ENCODE measurements at places on chromosomes 16 and 17.

DNA sequence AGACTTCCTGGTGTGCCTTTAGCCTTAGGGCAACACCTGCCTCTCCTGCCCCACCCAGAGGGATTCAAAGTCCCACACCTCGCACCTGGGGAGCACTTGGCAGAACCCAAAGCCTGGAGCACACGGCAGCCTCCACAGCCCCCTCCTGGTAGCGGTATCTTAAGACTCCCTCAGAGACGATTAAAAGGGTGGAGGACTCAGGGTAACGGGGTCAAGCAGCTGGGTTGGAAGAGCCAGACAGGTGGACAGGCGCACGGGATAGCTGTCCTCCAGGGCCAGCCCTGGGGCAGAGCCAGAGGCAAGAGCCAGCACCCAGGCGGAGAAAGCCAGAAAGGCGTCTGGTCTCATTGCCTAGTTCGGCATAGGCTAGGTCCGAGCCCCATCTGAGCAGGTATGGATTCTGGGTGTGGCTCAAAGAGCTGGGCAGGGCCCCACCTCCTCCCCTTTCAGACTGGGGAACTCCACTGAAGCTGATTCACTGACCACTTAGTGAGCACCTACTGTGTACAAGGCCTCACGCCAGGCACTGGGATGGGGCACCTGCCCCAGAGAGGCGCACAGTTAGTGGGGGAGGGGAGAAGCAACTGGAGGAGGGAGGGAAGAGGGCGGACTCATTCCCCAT, 55.0 kb upstream of the MEAK7 start:
- no peaks in the 10 kb centered on the region for H3K27me3 ChIP-seq
- H3K4me1 ChIP-seq, result peaks cover 19% of the 10 kb centered on the region
- H3K36me3 ChIP-seq, result peaks cover 15% of the 10 kb centered on the region
- no peak overlapping the region for H3K4me3 ChIP-seq
- H3K27ac ChIP-seq, result no peak overlapping the region

DNA sequence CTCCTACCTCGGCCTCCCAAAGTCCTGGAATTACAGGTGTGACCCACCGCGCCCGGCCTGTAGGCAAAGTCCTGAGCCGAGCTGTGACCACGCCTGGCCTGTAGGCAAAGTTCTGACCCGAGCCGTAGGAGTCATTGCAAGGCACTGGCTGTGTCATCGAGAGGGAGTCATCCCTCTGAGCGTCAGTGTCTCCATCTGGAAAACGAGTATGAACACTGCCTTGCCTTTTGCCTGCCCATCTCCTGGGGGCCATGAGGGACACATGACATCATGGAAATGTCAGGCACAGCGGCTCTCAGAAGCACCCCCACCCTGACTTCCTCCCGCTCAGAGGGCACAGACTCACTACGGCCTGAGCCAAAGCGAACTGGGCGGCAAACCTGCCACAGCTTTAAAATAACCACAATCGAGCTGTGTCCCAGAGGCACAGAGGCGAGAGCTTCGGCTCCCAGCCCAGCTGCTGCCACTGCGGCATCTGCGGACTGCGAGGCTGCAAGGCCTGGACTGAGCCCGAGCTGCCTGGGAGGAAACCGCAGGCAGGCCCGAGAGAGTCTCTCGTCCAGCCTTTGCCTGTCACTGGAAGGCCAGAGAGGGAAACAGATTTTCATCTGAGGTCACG, 50.8 kb downstream of the RPH3AL start:
- no peak overlapping the region for H3K27ac ChIP-seq
- H3K36me3 ChIP-seq, result no peaks in the 10 kb centered on the region
- DNase-seq, result no peak
- H3K4me3 ChIP-seq, result no peak overlapping the region

- H3K4me1 ChIP-seq, result peaks cover 12% of the 10 kb centered on the region
- no peak overlapping the region for H3K4me3 ChIP-seq
- peaks cover 6% of the 10 kb centered on the region for H3K27me3 ChIP-seq
- DNase-seq, result no peak
Observed at GRCh38 chr17:6570731-6571451, 14.5 kb upstream of the PITPNM3 start.

GRCh38 chr16:49921791-49922456, 66.0 kb upstream of the ZNF423 start:
- peaks cover 29% of the 10 kb centered on the region for H3K27me3 ChIP-seq
- DNase-seq, result peak; percentile 40
- no peaks in the 10 kb centered on the region for H3K4me1 ChIP-seq
- no peak overlapping the region for H3K4me3 ChIP-seq

GRCh38 chr17:17356931-17357270, 53.7 kb downstream of the NT5M start:
- peaks cover 11% of the 10 kb centered on the region for H3K4me1 ChIP-seq
- no peak for DNase-seq
- H3K27ac ChIP-seq, result no peak overlapping the region
- no peaks in the 10 kb centered on the region for H3K36me3 ChIP-seq
- no peak overlapping the region for H3K4me3 ChIP-seq
- H3K27me3 ChIP-seq, result peaks cover 17% of the 10 kb centered on the region

DNA sequence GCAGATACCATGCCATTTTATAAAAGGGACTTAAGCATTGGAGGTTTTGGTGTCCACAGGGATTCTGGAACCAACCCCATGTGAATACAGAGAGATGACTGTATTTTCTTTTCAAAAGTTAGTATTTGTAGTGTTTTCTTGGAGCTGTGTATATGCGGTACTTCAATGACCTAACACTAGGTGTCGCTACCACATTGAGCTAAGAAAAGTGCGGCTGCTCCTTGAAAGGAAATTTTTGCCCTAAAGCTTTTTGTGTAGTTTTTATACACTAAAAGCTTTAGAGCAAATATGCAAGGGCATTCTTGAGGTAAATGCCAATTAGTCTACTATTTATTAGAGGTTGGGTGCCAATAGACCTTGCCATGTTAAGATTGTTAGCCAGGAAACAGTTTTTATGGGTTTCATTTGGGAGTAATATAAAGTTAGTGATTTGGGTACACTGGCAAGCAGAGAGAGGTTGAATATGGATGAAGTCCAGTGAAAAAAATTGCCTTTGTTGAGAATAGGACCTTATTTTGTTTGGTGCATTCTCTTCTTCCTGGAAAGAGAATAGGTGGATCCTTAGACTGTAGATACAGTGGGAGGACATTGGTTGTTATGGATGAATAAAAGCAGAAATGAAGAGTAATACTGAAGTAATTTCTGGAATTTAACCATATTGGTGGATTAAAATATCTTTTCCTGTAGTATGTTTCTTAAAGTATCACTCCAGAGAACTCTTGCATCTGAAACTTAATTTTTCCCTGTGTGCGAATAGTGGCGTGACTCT, 43.3 kb downstream of the BCAS3 start:
- peak; percentile 20 for DNase-seq
- H3K27me3 ChIP-seq, result no peaks in the 10 kb centered on the region
- H3K4me3 ChIP-seq, result no peak overlapping the region
- H3K4me1 ChIP-seq, result no peaks in the 10 kb centered on the region

DNA sequence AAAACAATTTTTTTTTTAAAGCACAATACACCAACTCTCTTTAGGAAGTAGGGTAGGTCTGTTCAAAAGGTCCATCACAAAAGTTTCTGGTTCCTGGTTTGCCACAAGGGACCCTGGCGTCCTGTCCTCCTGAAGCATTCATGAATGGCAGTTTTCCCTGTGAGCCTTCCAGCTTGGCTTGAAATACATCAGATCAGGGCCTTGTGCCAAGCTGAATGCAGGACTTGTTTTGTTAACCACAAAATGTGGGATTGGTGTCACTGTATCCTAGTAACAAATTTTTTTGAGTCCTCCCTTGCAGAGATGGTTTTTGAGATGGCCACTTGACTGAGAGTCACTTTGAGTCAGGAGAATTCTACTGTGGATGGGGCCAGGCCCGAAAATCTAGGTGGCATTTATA, 3.9 kb downstream of the GNAO1 start:
- DNase-seq, result no peak
- peaks cover 30% of the 10 kb centered on the region for H3K4me1 ChIP-seq
- peaks cover 9% of the 10 kb centered on the region for H3K27me3 ChIP-seq
- H3K36me3 ChIP-seq, result no peaks in the 10 kb centered on the region

GRCh38 chr17:66240013-66240412, 10.8 kb upstream of the APOH start:
- H3K36me3 ChIP-seq, result no peaks in the 10 kb centered on the region
- no peak overlapping the region for H3K4me3 ChIP-seq
- H3K27ac ChIP-seq, result no peak overlapping the region

DNA sequence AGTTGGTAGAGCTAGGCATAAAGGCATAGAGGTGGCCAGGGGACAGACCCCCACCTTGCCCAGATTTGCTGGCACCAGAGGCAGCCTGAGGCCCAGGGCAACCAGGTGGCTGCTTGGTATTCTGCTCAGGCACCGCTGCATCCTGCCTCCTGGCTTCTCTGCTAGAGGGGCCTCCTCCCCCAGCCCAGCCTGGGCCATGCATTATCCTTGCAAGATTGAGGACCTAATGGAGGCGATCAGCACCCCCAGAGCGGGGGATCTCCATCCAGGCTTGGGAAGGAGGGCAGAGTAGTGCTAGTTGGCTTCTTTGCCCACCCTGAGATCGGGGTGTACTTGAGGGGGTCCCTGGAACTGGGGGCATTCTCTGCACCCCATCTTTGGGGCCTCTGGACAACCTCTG, 23.8 kb downstream of the CDK5RAP3 start:
- H3K27me3 ChIP-seq, result no peaks in the 10 kb centered on the region
- DNase-seq, result no peak
- no peaks in the 10 kb centered on the region for H3K4me1 ChIP-seq
- H3K27ac ChIP-seq, result no peak overlapping the region
- H3K4me3 ChIP-seq, result no peak overlapping the region
- no peaks in the 10 kb centered on the region for H3K36me3 ChIP-seq

DNA sequence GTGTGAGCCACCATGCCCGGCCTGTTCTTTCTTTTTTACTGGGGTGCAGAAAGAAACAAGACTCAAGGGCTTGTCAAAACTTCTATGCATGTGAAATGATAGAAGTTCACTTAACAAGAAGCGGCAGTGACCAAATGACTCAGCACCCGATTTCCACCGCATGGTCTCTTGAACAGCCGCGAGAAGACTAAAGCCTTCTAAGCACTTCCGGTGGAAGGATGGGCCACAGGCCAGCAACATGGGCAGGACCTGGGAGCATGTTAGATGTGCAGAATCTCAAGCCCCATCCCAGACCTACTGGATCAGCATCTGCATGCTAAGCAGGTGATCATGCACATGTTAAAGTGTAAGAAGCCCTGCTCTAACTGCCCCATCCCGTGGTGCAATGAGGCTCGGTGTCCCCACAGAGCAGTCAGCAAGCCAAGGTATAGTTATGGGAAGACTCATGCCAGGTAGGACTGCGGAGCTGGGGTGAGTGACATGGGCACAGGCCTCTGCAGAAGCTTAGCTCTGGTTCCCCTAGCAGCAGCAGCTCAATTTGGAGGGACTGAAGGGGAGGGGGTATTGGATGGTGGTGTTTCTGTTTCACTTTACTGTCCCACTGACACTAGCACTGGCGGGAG, 88.5 kb upstream of the HNF1B start:
- H3K36me3 ChIP-seq, result no peaks in the 10 kb centered on the region
- no peaks in the 10 kb centered on the region for H3K4me1 ChIP-seq
- H3K27ac ChIP-seq, result no peak overlapping the region
- peaks cover 15% of the 10 kb centered on the region for H3K27me3 ChIP-seq
- DNase-seq, result no peak
- H3K4me3 ChIP-seq, result no peak overlapping the region

Measured in T-cell (primary cell).